Esophagus squamous epithelium (tissue), 5 donors: ENCODE measurements at places on chromosomes 7 and 10.

GRCh38 chr7:102310414-102310815 lies 23.7 kb downstream of the SH2B2 start:
- no peak for DNase-seq

GRCh38 chr7:134366481-134366880 lies 49.8 kb upstream of the SLC35B4 start:
- DNase-seq = no peak

GRCh38 chr7:80883154-80884025 lies 35.5 kb downstream of the SEMA3C start:
- DNase-seq = no peak

GRCh38 chr7:94492601-94493000 lies 17.0 kb upstream of the CASD1 start:
- DNase-seq = no peak

DNA sequence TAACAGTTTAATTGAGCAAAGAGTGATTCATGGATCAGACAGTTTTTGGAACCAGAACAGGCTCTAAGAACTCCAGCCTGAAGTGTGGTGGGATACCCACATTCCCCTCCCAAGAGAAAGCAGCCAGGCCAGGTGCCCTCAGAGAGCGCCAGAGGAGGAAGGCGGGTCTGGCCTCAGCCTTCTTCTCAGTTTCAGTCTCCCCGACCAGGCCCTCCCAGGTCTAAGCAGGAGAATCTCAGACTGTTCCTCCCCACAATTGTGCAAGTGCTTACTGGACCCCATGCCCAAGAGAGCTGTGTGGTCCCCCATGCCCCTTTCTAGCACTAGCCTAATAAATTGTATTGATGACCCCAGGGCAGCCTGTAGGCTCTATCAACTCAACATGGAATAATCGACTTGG lies 25.6 kb downstream of the PPIF start:
- DNase-seq = no peak

DNA sequence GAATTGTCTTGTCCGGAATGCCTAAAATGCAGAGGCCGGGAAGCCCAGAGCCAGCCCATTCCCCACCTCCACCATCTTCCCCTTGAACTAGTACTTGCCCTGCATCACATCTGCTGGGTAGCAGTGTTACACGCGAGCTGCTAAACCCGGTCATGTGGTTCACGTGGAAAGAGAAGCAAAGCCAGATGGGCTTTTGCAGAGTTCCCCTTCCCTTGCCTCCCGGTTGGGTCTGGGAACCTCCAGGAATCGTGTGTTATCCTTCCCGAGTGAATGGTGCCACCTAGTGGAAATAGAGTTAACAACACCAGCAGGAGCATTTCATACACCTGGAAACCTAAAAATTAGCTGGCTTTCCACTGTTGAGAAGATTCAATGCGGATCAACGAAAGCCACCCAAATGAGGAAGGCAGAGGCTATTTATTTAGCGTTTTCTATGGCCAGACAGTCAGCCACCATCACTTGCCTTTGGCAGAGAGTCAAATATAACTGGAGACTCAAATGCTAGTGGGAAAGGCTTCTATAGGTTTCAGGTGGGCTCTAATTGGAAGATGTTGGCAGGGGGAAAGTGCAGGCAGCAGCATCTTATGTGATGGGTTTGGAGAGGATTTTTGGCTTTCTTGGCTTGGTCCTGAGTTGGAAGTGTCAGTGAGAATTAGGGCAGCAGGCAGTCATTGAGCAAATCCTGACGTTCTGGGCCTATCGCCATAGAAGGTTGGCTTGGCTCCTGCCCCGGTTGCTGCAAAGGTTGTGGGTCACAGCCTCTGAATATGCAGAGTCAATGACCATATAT lies 12.9 kb upstream of the DENND2A start:
- DNase-seq = no peak

- no peak for DNase-seq
Observed at GRCh38 chr7:22110227-22110839, 164.6 kb upstream of the CDCA7L start.

- no peak for DNase-seq
Observed at GRCh38 chr7:129933627-129934026, 19.1 kb downstream of the UBE2H start.

DNA sequence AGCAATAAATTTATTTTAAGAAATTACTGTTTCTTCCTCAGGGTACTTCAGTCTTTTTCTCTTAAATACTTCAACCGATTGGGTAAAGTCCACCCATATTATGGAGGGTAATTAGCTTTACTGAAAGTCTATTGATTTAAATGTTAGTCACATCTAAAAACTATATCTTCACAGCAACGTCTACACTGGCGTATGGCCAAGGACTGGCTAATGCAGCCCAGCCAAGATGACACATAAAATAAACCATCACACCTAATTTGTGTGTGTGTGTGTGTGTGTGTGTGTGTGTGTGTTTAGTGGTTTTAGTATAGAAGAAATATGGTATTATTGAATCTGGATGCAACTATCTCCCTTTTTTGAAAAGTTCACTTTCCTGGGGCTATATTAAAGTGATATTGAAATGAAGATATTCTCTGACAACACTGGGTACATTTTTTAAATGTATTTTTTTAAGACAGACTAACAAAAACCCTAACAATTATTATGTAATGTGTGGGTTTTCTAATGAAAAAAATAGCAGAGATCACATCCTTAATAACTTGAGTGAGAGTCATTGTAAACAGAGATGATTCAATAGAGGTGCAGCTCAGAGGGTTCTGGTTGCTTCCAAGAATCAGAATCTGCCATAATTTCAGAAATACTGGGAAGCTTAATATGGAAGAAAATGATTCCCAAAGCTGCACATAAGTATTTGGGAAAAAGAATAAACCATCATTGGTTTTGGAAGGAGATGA lies 584.2 kb upstream of the MBL2 start:
- DNase-seq = no peak

DNA sequence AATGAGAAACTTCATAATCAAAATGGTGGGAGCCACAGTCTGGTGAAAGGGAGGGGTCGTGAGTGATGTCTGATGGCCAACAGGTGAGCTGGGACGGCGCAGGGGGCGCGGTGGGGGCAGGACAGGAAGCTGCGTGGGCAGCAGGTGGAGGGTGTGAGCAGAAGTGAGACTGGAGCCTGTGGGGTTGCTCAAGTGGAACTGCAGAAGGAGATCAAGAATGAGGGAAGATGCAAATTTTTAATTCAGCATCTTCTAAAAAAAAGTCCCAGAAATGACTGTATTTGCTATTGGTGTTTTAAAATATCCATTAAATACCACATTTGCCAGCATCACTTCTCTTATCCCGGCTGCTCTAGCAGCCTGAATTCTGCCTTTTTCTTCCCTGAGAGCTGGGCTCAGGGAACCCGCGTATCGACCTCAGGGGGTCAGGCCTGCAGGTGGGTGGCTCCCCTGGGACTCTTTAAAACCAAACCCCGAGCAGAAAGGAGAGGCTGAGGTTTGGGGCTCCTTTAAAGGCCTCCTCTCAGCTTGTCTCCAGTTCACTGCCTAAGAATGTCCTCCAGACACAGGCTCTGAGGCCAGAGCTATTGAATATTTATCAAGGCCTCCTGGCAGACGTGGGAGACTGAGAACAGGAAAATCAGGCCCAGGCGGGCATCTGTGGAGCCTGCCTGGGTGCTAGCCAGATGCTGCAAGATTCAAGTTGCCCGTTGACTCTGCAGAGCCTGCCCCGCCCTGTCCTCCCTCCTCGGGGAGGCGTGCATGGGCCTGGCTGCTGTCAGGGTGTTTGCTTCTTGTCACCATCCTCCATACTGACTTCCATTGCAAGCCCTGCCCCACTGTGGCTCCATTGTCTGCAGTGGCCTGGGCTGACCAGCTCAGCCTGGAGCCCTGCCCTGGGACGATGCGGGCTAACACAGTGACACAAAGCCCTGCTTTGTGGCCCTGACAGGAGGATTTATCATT lies 53.9 kb downstream of the SYPL1 start:
- peak; percentile 34 for DNase-seq

DNA sequence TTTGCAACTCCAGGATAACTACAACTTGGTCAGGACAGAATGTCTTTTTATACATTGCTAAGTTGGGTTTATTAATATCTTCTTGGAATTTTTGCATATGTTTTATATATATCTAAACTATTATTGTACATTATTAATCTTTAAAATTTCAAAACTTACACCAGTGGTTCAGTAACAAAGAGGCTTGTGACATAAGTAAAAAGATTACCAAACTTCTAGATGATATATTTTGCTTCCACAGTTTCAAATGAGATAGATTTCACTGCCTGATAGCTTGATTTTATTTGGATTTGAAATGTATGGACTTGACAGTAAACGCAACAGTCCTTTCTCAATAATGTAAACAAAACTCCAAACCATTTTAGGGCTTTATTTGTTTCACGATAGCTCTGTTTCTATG lies 701.2 kb upstream of the IGFBP3 start:
- no peak for DNase-seq

DNA sequence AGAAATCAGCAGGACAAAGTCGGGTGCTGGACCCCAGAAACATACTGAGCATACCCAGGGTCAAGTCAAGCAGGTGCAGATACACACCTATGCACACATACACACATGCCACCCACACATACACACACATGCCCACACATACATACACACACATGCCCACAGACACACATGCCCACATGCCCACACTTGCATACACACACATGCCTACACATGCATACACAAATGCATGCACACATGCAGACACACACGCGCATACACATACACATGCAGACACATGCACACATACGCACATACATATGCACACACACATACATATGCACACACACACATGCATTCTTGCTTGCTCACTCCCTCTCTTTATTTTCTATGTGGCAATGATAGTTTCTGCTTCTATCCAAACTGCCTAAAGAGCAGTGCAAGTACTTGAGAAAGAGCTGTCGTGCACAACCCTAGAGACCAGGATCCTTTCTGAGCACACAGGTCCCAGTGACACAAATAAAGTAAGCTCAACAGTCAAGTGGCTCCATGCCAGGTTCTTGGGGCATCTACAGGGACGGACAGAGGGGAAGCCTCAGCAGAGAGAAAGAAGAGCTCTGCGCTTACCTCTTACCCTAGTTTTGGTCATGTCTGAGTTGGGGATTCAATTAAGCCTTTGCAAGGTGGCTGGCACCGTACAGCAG lies 83.7 kb downstream of the EBF3 start:
- no peak for DNase-seq

DNA sequence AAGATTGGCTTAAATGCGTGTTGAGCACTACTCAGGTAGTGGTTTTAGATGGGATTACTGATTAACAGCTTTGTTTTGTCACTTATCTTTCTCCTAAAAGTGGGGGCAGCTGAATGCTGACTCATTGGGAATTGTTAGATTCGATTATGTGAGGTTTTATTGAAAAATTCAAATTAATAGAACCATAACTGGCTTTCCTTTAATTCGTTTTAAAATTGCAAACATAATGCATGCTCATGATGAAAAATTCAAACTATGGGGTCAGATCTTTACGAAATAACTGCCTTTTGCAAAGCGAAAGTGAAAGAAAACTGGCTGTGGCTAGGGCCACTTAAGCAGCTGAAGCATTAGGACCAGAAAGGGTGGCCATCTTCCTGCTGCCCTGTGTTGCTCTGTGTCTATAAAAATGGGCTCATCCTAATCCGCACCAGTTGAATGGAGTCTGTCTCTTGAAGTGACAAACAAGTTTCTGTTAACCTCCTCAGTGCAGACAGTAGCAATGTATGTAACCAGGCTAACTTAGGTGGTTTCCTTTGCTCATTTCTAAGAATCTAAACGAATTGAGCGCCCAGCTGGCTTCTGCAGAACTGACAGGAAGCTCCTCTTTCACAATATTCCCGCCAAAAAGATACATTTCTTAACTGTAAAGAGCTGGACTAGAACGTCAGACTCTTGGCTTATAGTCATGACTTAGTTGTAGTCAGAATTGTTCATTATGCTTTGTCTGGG lies 27.8 kb downstream of the DENND10 start:
- no peak for DNase-seq

- DNase-seq = no peak
Observed at GRCh38 chr7:50513166-50513871, 51.9 kb downstream of the DDC start.

GRCh38 chr10:77494327-77494726 lies 143.3 kb downstream of the KCNMA1 start:
- no peak for DNase-seq

- DNase-seq = no peak
Observed at GRCh38 chr10:70267161-70267933, 16.5 kb downstream of the NPFFR1 start.

- DNase-seq = no peak
Observed at GRCh38 chr10:11713186-11713743, 28.9 kb upstream of the ECHDC3 start.

GRCh38 chr7:4033996-4034395 lies 648.1 kb upstream of the FOXK1 start:
- no peak for DNase-seq

- no peak for DNase-seq
Observed at GRCh38 chr10:121788115-121788514, 139.7 kb downstream of the ATE1 start.

- no peak for DNase-seq
Observed at GRCh38 chr10:48551861-48552591, 52.8 kb downstream of the ARHGAP22 start.

DNA sequence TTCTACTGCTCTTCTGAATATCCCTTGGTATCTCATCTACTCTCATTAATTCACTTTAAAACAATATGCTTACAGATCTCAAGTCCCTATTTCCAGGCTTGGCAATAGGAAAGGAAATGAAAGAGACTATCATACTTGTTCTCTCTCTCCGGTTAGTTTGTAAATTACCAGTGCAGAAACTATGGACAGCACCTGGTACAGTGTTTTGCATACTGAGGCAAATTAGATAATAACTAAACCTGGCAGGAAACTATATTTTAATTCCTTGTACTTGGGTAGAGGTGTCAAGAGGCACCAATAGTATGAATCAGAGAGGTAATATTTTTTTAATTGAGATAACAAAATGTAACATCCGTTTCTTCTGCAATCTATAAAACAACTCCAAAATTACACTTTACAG lies 97.7 kb upstream of the TMEM196 start:
- no peak for DNase-seq

- no peak for DNase-seq
Observed at GRCh38 chr10:86308056-86308455, 58.5 kb downstream of the GRID1 start.

DNA sequence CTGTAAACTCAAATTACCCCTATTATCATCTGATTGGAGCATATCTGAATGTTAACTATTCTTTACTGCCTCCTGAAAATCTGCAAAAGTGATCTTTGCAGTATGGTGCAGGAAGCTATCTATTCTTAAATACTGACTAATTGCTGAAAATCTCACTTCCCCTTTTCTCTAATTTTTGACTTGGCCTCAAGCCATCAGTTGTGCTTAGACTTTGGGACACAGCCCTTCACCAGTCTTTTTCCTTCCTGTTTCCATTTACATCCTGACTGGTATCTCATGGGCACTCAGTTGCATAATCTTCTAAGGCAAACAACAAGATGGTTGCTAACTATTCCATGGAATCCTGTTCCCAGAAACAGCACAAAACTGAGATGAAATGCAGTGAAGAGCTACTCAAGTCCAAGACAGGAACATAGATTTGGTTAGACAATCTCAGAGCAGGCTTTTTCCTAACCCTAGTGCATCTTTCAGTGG lies 228.5 kb downstream of the SORCS1 start:
- DNase-seq = no peak

GRCh38 chr10:19563388-19564141 lies 252.7 kb upstream of the PLXDC2 start:
- no peak for DNase-seq
